ENCODE measurements at places on chromosomes 7 and 10. TPM values are rescaled to one million over a fixed set of nuclear protein-coding genes. Genes with fewer than 3 reads are reported as not detected.

HTR5A gene
- not detected for total RNA-seq

LIPJ gene
- 0.52 TPM for total RNA-seq

MEOX2 gene
- total RNA-seq, result 44.9 TPM

CALHM1 gene
- not detected for total RNA-seq

AZGP1 gene
- total RNA-seq, result 9.4 TPM

DNAJC12 gene
- total RNA-seq, result 3.1 TPM

AQP1 gene
- total RNA-seq, result 67.8 TPM

ACTL6B gene
- total RNA-seq, result not detected

ASB4 gene
- total RNA-seq, result 24.0 TPM

IDI2 gene
- not detected for total RNA-seq

INTS1 gene
- 16.7 TPM for total RNA-seq

CNPY1 gene
- total RNA-seq, result 0.52 TPM

INA gene
- total RNA-seq, result not detected

LRRC17 gene
- 28.2 TPM for total RNA-seq

FAM25A gene
- total RNA-seq, result not detected

GIMAP6 gene
- 15.7 TPM for total RNA-seq

MUC12 gene
- total RNA-seq, result not detected

ASB15 gene
- total RNA-seq, result 2.6 TPM

SORCS3 gene
- total RNA-seq, result 0.52 TPM

PNLIPRP3 gene
- under 0.01 TPM for total RNA-seq

CAMK2B gene
- total RNA-seq, result 4.7 TPM

ITIH5 gene
- 37.1 TPM for total RNA-seq

ZMIZ1 gene
- total RNA-seq, result 11.5 TPM

FRA10AC1 gene
- total RNA-seq, result 15.1 TPM

Measured in skeletal muscle tissue (tissue), 5 donors.